Activated CD4-positive, alpha-beta T cell treated with anti-CD3 and anti-CD28 coated beads, Interleukin-2, amount 50 U/mL, for 48 hours (primary cell): ENCODE measurements at places on chromosomes 5 and 9.

GRCh38 chr9:29212397-29213387 lies 1639.4 kb upstream of the C9orf72 start:
- no peak for DNase-seq

GRCh38 chr5:132369474-132370180 lies at the start of gene SLC22A5:
SLC22A5 (plus strand) TSS chr5:132369710; CDS start chr5:132369973, 263 bp downstream.
- DNase-seq: peak; percentile 79

GRCh38 chr5:3778000-3778550 lies 182.4 kb downstream of the IRX1 start:
- no peak for DNase-seq

GRCh38 chr5:10351919-10352318 lies 1.6 kb upstream of the MARCHF6 start:
- no peak for DNase-seq

- DNase-seq: no peak
Observed at GRCh38 chr9:27198190-27198589, 89.2 kb downstream of the TEK start.

DNA sequence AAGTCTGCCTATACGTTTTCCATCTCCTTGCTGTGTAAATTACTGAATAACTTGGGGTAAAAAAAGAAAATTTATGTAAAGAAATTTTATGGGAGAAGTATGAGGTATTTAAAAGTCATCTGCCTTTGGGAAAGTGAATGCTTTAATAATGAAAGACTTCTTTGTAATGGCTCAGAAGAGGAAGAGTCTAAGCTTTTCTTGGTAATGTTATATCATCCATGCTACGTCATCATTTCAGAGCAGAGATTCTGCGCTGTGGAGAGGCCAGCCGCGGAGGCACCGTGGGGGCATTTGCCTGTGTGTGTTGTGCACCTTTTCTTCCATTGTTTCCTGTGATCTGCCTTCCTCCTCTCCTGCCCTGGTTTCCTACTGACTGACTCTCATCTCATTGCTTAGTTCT lies 78.2 kb downstream of the GOLM1 start:
- no peak for DNase-seq

DNA sequence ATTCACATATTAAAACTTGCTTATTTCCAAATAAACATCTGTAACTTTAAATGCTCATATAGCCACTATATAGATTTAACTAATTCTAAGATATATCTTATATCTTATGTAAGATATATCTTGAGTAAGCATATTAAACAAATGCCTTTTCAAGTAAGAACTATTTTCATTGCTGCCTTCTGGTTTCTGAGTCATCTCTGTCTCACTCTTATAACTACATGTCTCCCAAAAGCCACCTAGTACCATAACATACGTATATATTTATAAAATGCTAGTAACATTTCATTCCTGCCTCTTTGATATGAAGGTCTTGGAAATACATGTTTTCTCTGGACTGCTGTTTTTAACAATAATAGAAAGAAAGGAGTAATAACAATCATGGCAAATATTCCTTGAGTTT lies 429.5 kb downstream of the DTWD2 start:
- DNase-seq: no peak

GRCh38 chr9:75906531-75906930 lies 16.1 kb downstream of the PCSK5 start:
- no peak for DNase-seq

DNA sequence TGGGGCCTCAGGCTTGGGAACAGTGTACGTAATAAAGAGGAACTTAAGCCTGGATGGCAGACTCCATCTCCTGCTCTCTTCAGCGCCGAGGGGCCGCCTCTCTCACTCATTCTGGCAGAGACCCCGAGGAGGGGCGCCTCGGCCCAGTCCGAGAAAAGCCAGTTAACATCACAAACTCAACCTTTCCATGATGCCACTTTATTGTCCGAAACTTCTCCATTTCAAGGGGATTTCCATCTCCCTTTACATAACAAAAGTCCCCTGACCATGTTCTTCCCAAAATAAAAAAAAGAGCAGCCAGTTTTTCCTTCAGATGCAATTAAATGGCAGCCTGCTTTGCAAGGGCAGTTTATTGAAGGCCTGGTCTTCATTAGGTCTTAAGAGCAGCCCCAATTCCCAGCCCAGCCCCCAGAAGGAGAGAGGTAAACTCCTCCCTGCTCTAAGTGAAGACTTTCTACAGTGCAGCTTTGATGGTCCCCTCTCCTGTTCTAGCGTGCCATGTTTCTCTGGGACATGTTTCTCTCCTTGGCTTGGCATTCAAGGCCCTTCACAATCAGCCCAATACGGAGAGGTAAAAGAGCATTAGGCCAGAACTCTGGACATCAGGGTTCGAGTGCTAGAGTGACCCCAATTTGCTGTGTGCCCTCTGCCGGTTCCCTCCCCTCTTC lies 19.5 kb upstream of the RAB14 start:
- DNase-seq: no peak

GRCh38 chr5:9059920-9060691 lies 485.8 kb downstream of the SEMA5A start:
- no peak for DNase-seq

DNA sequence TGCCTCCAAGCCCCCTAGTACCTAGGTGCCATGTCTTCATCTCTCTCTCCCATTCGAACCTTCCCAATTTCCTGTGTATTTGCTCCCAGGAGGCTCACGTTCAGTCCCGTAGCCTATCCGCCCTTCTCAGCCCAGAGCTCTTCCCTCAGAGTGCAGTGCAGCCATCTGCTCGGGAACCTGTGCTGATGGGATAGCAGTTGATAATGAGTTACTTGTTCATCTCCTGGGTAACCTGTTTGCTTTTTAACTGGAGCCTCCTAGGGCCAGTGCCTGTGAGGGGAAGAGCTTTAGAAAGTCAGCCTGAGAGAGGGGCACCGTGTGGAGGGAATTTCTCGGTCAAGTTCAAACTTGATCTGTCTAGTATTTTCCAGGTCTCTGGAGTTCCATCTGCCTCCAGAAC lies 229.8 kb upstream of the IL12B start:
- no peak for DNase-seq

DNA sequence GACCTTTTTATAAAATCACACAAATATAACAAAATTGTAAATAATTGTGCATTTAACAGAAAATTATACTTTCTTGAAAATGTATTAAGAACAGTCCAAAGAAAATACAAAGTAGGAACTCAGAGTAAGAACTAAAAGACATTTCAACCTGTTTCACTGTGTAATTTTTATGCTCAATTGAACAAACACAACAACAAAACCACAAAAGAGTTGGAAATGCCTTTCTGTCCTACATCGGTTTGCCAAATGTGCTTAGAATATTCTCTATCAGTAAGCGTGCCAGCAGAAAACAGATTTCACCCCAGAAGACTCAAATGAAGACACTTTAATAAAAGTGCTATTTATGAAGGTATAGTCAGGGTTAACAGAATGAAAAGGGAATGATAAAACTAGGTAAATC lies 592.1 kb downstream of the PRELID2 start:
- DNase-seq: no peak

DNA sequence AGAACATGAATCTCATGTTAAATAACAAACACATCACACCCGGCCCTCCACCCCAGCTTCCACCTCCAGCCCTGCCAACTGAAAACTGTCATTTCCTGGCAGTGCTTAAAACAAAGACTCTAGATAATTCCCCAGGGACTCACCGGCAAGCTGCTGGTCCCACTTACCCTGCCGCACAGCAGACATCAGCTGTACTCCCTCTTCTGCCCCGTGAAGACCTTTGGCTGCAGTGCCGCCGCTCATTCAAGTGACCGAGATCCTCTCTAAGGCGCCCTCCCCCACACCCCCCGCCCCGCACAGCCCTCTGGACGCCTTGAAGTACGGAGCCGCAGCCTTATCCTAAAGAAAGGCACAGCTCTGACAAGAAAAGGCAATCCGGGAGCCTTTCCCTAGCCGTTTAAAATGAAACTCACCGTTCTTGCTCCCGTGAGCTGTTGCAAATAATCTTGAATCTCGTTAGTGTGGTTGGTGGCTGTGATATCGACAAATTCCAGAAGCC lies 434 bp downstream of the GLRX start:
- peak; percentile 43 for DNase-seq

DNA sequence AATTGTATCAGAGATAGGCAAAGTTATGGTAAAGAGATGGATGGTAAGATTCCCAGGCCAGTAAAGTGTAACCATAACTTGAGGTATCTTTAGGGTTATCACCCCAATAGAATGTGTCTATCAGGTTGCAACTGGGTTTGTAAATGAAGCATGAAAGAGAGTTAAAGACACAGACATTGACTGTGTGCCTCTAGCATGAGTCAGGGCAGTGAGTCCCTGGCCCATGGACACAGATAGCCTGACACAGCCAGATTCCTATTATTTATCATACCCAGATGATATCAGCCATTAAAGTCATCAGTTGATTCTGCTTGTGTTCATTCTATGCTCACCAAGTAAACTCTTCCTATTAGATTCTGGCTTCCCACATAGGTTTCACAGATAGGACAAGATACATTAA lies 33.5 kb upstream of the SNAPC3 start:
- DNase-seq: no peak

DNA sequence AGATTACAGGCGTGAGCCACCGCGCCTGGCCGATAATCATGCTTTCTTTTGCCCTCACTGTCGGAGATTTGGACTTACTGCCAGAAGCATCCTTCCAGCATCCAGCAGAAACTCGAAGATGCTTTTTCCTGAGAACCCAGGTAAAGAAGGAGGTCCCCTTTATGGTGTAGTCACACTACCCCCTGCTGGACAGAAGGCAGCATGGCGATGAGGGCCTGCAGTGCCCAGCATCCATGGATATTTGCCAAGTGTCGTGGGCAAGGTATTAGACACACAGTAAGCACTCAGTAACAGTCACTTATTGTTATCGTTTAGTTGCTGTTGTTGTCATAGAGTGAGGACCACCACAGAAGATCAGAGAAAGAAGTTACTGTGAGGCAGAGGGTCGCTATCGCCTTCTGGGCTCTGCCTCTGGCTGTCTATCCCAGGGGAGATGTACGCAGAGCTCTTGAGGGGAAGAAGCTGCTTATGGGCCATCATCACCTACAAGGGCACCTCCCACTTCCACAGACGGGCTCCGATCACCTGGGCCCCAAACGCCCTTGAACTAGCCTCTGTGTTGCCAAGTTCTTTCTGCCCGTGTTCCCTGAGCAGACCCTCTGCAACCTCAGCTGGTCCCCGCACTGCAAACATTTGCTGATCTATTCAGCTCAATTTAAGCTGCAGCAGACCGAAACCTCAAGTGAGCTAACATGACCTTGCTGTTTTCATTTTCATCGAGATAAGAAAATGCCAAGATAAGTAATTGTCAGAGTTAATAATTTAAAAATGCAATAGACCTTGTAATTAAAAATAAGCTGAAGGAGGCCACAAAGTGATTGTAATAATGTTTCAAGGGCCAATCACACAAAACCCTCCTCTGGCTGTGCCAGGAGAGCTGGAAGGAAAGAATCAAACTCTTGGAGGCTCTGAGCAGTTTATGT lies 23.9 kb downstream of the C5orf15 start:
- peak; percentile 73 for DNase-seq

DNA sequence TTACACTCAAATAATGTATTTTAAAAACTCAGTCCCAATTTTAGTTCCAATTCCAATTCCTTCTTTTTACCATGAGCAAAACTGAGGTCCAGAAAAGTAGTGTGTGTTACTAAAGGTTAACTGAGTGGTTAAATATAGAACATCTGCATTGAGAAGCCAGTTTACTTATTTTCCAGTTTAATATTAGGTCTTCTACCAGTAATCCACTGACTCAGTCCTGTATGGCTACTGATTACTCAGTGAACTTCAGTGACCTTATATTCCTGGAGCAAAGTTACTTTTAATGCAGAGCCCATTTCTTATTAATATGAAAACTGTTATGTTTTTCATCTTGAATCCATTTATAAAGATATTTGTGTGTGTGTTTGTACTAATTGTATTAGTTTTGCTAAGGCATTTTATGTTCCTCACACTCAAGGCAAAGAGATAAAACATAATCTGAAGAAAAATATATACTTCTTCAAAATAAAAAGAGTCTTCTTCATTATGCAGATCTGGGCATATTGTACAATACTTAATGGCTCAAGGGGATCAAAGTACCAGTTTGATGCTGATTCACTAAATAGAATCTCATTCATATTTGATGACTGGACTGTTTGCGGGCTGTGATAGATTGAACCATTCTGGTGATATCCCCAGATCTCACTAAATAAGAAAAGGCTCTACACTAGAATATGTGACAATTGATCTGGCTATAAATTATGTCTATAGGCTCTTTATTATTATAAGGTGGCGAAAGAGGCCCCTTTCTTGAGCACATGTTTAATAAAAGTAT lies 60.8 kb downstream of the DMXL1 start:
- DNase-seq: no peak

GRCh38 chr5:132447196-132447595 lies 43.4 kb downstream of the IRF1 start:
- DNase-seq: no peak
